ENCODE measurements at places on chromosomes 1 and 21. TPM values are rescaled to one million over a fixed set of nuclear protein-coding genes. Genes with fewer than 3 reads are reported as not detected.

Gene IFNAR2
- total RNA-seq = 11.1 TPM

Gene FAM78B
- 5.8 TPM for total RNA-seq

Gene RYR2
- total RNA-seq = 6.7 TPM

Gene E2F2
- total RNA-seq = 3.4 TPM

Data from GM23338 (cell line).